Esophagus (tissue), 2 donors: ENCODE measurements at places on chromosomes 2 and 18. TPM values are rescaled to one million over a fixed set of nuclear protein-coding genes. Genes with fewer than 3 reads are reported as not detected.

The SLC30A3 gene
- 0.08 TPM for polyA plus RNA-seq

The IL36RN gene
- polyA plus RNA-seq: 38.4 TPM

The ZBTB7C gene
- 24.5 TPM for polyA plus RNA-seq

The MFSD2B gene
- 0.05 TPM for polyA plus RNA-seq

The PID1 gene
- 3.5 TPM for polyA plus RNA-seq

The ANKRD62 gene
- polyA plus RNA-seq: 0.45 TPM

The ZDBF2 gene
- polyA plus RNA-seq: 0.61 TPM

The VWC2L gene
- polyA plus RNA-seq: not detected

The FTCDNL1 gene
- 1.4 TPM for polyA plus RNA-seq

The MC2R gene
- not detected for polyA plus RNA-seq

The DSG4 gene
- not detected for polyA plus RNA-seq

The GAL3ST2 gene
- polyA plus RNA-seq: 0.02 TPM

The TMEM247 gene
- not detected for polyA plus RNA-seq

The ZNF892 gene
- 0.35 TPM for polyA plus RNA-seq

The REG3G gene
- polyA plus RNA-seq: not detected

The CFAP65 gene
- polyA plus RNA-seq: not detected

The PIEZO2 gene
- 0.37 TPM for polyA plus RNA-seq

The UGT1A3 gene
- polyA plus RNA-seq: 0.07 TPM

The FECH gene
- polyA plus RNA-seq: 9.2 TPM

The TNFRSF11A gene
- 1.2 TPM for polyA plus RNA-seq

The KCNK3 gene
- polyA plus RNA-seq: 0.76 TPM

The DDX1 gene
- 40.8 TPM for polyA plus RNA-seq

The IL1RL2 gene
- polyA plus RNA-seq: 6.1 TPM

The VSNL1 gene
- polyA plus RNA-seq: 35.7 TPM

The IL36G gene
- polyA plus RNA-seq: 6.2 TPM

The ASNSD1 gene
- polyA plus RNA-seq: 19.3 TPM

The CRYGC gene
- not detected for polyA plus RNA-seq

The CROCC2 gene
- 0.16 TPM for polyA plus RNA-seq

The LOXHD1 gene
- 0.04 TPM for polyA plus RNA-seq

The OR6B2 gene
- polyA plus RNA-seq: not detected
